DMS53 (cell line): ENCODE measurements at places on chromosomes 6 and 20.

GRCh38 chr6:106974999-106975737, 639 bp upstream of the CD24 start:
- peak; percentile 76 for DNase-seq

GRCh38 chr20:4449957-4450715, 271.6 kb upstream of the PRND start:
- peak; percentile 23 for DNase-seq

GRCh38 chr20:5315807-5316187, 957 bp downstream of the PROKR2 start:
- DNase-seq = no peak

GRCh38 chr6:99426451-99426757, 1.3 kb upstream of the PNISR start:
- no peak for DNase-seq

- no peak for DNase-seq
These were observed 9.3 kb downstream of the BMP5 start for GRCh38 chr6:55866128-55866527.

DNA sequence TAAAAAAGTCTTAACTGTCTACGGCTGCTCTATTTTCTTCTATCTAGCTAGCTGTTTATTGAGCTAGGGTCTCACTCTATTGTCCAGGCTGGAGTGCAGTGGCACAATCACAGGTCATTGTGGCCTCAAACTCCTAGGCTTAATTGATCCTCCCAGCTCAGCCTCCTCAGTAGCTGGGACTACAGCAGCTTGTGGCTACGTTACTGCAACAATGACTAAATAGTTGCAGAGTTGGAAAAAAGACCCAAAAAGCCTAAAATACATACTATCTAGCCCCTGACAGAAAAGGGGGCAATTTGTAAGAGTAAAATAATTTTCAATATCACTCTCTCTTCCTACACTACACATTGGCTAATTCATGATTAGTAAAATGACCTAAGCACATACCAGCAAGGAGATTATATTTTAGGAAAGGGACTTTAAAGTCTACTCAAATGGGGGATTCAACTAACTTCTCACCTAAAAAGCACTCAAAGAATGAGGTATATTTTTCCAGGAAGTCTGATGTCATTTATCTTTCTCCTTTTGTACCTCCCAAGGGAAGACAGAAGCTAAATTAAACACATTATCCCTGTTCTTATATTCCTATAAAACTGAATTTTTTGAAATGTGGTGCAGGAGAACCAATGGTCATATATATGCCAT, 82.8 kb downstream of the ZMYND8 start:
- no peak for DNase-seq

GRCh38 chr6:165077876-165078275, 231.5 kb downstream of the C6orf118 start:
- no peak for DNase-seq

- no peak for DNase-seq
These were observed 21.4 kb downstream of the PCSK2 start for GRCh38 chr20:17248224-17248623.

GRCh38 chr6:105397987-105398386, 4.9 kb downstream of the PREP start:
- DNase-seq = no peak

- DNase-seq = no peak
These were observed 93.6 kb downstream of the EPHA7 start for GRCh38 chr6:93325761-93326160.

- DNase-seq = no peak
These were observed 7.8 kb upstream of the MTG2 start for GRCh38 chr20:62174870-62175624.

GRCh38 chr20:60108397-60108796, 150.2 kb downstream of the CDH26 start:
- DNase-seq = no peak

- DNase-seq = peak; percentile 74
These were observed 1111.4 kb upstream of the CITED2 start for GRCh38 chr6:140485740-140486449.

DNA sequence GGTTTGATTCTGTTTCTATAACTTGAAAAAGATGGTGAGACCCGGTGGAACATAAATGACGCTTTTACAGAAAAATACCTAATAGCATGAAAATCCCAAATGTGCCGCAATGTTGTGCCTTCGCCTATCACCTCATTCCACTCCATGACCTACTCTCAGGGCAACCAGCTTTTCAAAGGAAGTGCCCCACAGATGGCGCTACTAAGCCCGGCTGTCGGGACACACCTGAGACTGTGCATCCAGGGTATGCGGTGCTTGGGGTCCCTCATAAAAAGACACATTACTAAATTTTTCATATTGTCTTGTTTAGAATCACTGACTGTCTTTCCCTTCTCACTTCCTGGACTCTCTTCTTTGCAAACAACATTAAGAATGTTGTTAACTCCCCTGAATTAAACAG, 145.5 kb upstream of the RPS6KA2 start:
- DNase-seq = peak; percentile 36

DNA sequence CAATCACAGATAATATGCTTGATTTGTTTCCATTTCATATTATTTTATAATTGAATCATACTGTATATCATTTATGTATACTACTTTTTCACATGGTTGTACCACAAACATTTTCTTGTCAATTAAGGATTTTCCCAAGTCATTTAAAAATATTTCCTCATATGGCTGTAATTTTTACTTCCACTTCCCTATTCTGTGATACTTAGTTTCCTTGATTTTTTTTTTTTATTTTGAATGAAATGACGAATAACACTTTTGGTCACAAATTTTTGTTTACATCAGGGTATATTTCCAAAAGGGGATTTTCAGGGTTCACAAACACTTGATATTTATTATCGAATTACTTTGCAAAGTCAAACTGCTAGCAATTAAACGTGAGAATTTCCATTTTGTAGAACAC, 515.6 kb downstream of the KIF16B start:
- DNase-seq = no peak

- DNase-seq = no peak
These were observed 59.8 kb downstream of the CDH4 start for GRCh38 chr20:61311656-61312387.

- DNase-seq = no peak
These were observed 113.3 kb downstream of the LINC00237 start for GRCh38 chr20:20992686-20993360.

- no peak for DNase-seq
These were observed 79.9 kb upstream of the BHLHE23 start for GRCh38 chr20:63086421-63087235.

- DNase-seq = peak; percentile 2
These were observed 107.2 kb downstream of the MMS22L start for GRCh38 chr6:97175806-97176205.

- peak; percentile 37 for DNase-seq
These were observed 224.9 kb downstream of the IBTK start for GRCh38 chr6:82022614-82023129.

DNA sequence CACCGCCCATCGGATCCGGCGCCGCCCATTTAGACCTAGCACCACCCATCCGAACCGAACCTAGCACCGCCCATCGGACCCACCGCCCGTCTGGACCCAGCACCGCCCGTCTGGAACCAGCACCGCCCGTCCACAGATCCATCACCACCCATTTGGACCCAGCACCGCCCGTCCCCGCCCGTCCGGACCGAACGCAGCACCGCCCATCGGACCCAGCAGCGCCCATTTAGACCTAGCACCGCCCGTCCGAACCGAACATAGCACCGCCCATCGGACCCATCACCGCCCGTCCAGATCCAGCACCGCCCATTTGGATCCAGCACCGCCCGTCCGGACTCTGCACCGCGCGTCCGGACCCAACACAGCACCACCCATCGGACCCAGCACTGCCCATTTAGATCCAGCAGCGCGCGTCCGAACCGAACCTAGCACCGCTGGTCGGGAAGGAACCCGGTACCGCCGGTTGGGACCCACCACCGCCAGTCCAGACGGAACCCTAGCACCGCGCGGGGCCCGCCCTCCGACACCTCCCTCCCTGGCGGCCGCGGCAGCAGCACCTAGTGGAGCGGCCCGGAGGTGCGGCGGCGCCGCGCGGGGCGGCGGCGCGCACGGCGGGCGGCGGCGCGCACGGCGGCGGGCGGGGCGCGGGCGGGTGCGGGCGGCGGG, 348 bp upstream of the AFDN start:
- peak; percentile 86 for DNase-seq

GRCh38 chr20:61977419-61977786, 88.3 kb downstream of the TAF4 start:
- DNase-seq = no peak

DNA sequence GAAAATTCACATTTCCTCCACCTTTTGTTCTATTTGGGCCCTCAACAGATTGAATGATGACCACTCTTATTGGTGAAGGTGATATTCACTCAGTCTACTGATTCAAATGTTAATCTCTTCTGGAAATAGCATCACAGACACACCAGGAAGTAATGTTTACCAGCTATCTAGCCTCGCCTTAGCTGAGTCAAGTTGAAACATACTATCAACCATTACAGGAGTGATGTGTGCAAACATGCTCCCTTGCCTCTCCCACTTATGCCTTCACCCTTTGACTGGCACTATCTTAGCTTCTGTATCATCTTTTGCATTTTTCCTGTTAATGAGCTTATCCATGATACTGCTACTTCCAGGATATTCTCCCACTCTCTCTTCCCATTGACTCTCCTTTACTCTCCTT, 191.9 kb downstream of the CENPW start:
- DNase-seq = peak; percentile 9

DNA sequence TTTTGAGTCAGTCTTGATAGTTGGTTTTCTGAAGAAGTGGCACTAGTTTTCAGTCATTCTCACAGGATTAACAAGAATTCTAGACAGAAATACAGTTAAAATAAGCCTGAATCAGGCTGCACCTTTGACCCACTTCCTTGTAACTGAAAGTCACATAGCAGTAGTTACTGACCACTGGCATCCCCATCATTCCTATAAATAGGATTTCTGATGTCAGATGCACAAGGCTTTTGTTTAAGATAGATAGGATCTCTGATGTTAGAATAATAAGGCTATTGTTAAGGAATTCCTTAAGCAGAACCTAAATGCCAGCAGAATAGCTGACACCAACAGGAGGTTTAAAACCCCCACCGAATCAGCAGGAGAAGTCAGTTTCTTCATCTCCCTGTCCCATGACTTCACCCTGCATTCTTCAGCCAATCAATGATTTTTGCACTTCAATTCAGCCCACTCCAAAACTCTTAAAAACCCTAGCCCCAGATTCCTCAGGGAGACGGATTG, 30.6 kb upstream of the ZBTB24 start:
- DNase-seq = no peak

DNA sequence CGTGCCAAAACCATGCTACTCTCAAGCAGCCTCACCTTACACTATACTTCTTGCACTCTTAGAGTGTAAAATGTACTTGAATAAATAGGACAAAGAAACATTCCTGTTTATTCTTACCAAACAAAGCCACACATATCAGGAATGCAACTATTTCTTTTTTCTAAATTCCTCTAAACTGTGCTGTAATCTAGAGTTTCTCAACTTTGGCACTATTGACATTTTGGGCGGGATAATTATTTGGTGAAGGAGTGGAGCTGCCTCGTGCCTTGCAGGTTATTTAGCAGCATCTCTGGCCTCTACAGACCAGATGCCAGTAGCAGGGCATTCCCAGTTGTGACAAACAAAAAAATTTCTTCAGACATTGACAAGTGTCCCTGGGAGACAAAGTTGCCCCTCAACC, 86.9 kb downstream of the PHACTR1 start:
- DNase-seq = no peak

DNA sequence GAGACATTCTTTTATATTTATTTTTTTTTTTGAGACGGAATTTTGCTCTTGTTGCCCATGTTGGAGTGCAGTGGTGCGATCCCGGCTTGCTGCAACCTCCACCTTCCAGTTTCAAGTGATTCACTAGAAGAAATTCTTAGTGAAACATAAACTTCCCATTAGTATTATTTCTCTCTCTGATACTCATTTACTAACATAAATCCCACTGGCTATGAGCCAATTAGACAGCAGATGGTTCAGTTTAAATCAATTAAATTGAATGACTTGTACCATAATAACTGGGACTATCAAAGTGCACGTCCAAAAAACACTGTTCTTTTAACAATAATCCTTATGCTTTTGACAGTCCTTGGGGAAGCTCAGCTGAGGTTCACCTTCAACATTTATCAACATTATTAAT, 111.2 kb upstream of the PTCHD4 start:
- no peak for DNase-seq

DNA sequence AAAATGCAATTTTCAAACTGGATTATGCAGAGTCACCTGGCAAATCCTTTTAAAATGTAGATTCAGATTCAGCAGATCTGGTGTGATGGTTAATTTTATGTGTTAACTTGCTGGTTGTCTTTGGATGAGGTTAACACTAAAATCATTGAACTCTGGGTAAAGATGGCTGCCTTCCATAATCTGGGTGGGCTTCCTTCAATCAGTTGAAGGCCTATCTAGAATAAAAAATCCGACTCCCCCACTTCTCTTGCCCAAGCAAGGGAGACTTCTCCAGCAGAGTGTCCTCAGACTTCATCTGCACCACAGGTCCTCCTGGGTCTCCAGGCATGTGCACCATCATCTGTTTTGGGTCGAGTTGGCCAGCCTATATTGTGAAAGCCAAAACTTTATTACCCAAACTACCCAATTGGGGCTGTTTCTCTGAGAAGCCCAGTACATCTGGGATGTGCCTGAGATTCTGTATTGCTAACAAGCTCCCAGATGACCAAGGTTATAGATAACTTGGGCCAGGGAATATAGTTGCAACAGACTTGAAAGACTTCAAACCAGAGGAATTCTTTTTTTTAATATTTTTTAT, 1.6 kb upstream of the SLC17A5 start:
- no peak for DNase-seq

DNA sequence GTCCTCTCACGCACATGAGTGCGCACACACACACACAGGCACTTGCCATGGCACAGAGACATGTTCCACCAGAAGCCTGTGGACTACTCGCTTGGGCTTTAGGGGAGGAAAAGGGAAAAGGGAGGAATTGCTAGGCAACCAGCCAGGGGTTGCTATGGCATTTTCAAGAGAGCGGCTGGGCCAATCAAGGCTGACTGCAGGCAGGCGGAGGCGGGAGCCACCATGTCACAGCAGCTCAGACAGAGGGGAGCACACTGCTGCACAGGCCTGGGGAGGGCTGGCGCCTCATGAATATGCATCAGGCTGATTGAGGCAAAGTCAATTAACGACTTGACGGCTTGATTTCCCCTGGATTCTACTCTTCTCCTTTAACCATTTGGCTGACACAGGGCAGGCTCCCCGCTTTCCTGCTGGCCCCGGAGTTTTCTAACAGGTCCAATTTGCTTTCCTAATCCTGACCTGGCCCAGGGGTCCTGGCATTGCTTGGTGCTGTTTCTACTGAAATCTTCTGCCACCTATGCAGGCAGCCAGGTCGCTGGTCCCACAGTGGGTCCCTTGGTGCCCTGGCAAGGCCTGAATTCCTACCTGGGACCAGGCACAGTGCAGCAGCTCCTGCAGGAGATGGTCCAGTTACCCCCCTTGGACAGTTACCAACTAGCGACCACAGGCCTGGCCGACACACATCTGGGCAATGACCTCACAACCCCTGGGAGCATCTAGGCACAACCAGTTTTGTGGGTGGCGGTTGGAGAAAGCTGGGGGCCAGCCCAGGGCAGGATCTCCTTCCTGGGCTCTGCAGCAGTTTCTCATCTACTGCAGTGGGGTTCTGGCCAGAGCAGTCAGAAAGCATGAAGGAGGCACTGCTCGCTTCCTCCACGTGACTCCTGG, 52.1 kb downstream of the YTHDF1 start:
- peak; percentile 37 for DNase-seq
